Hepatic stellate cell (primary cell): ENCODE measurements at places on chromosomes 1 and 21.

GRCh38 chr1:200837931-200838571 is 34.7 kb upstream of the GPR25 start:
- DNase-seq: no peak

DNA sequence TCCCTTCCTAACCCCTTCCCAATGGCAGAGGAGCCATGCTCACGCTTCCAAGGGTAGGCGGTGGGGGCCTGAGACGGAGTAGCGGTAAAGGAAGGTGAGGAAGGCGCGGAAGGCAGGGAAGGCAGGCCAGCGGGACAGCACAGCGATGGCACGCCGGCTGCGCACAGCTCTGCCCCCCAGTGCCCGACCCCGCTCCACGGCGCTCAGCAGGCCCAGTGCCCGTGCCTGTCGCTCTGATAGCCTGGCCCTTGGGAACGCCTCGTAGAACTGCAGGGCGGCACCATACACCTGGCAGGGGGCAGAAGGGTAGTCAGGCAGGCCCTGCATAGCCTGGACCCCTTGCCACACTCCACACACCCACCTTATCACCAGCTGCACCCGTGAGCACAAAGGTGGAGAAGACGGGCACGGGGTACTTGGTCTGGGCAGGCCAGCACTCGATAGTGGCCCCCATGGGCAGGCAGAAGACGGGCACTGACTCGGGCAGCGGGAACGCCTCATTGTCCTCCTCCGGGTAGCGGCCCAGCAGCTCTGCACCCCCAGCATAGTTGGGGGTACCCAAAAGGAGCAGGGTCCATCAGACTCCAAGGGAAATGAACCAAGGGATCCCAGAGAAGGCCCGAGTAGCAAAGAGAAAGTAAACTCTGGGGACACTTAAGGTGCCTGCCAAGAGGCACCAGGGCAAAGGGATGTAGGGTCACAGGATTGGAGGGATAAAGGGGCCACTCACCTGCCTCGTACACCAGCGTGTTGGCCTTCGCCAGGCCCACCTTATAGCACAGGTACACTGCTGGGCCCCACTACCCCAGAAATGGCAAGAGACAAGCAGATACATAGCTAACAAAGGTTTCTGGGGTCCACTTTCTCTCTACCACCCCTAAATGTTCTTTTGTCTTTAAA is 4.4 kb downstream of the DENND4B start:
- no peak for DNase-seq

- DNase-seq: no peak
Observed at GRCh38 chr1:7109901-7110300, 324.6 kb downstream of the CAMTA1 start.

DNA sequence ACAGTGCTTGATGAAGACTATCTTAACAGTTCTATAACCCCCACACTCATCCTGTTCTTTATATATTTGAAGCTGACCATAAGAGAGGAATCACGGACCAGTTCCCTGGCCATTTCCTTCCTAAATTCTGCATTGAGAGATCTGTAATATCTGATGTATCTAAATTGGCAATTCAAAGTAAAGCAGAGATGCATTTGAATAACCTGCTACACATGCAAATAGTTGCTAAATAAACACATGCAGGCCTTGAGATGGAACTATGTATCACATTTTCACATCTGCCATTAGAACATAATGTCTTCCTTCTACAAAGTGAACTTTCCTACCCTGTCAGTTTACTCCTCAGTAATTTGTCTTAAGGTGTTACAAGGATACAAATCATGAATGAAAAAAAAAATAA is 20.4 kb upstream of the PGBD2 start:
- DNase-seq: no peak

DNA sequence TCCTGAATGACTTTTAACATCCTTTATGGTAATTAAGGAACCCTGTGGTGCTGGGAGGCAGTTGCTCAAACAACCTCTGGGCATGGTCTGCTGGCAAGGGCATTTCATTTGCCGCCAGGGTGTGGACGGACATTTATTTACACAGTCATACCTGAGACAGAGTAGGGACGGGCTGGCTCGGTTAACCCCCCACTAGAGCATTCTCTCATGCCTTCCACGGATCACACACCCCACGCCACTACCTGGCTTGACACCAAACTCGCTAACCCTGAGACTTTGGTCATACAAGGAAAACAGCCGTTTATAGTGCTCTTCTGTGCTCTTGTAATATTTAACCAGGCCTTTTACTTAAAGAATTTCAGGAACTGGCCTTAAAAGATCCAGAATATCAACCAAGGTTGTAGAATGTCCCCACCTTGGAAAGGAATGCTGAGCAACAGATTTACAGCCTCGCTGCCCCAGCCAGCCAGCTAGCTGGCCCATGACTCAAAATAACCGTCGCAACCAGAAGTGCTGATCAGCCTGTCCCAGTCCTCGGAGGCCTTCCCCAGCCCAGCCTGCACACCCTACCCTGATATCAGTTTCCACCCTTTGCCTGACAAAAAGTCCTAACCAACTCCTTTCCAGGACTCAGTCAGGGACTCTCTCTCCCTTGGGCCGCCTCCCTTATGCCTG is 6.5 kb upstream of the PDXK start:
- DNase-seq: no peak

- peak; percentile 85 for DNase-seq
Observed at GRCh38 chr1:9235096-9235459, 504 bp downstream of the H6PD start.

- no peak for DNase-seq
Observed at GRCh38 chr1:160864173-160864572, 1.5 kb upstream of the CD244 start.

DNA sequence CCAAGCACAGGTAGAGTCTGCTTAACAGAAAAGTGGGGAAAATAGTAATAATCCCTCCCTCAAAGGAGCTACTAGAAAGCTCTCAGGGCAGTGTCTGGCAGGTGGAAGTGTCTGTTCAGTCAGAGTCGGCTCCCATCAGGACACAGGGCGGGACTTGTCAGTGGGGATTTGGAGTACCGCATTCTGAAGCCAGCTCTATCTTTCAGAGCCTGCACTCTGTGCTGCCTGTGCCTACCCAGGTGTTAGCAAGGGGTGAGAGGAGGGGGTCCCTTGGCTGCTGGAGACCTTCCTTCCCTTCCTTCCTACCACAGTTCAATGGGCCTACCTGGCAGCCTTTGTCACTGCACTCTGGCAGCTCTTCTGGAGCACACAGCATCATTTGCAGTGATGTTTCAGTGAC is 615.5 kb downstream of the AJAP1 start:
- DNase-seq: no peak

- no peak for DNase-seq
Observed at GRCh38 chr1:214859647-214860046, 222.9 kb upstream of the KCNK2 start.

- DNase-seq: no peak
Observed at GRCh38 chr1:29860681-29861080, 624.4 kb downstream of the PTPRU start.

GRCh38 chr1:200628223-200628881 is 7.8 kb upstream of the KIF14 start:
- DNase-seq: no peak

DNA sequence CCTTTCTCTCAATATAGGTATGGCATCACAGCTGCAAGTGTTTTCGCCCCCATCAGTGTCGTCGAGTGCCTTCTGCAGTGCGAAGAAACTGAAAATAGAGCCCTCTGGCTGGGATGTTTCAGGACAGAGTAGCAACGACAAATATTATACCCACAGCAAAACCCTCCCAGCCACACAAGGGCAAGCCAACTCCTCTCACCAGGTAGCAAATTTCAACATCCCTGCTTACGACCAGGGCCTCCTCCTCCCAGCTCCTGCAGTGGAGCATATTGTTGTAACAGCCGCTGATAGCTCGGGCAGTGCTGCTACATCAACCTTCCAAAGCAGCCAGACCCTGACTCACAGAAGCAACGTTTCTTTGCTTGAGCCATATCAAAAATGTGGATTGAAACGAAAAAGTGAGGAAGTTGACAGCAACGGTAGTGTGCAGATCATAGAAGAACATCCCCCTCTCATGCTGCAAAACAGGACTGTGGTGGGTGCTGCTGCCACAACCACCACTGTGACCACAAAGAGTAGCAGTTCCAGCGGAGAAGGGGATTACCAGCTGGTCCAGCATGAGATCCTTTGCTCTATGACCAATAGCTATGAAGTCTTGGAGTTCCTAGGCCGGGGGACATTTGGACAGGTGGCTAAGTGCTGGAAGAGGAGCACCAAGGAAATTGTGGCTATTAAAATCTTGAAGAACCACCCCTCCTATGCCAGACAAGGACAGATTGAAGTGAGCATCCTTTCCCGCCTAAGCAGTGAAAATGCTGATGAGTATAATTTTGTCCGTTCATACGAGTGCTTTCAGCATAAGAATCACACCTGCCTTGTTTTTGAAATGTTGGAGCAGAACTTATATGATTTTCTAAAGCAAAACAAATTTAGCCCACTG is 11.5 kb downstream of the HIPK1 start:
- no peak for DNase-seq

DNA sequence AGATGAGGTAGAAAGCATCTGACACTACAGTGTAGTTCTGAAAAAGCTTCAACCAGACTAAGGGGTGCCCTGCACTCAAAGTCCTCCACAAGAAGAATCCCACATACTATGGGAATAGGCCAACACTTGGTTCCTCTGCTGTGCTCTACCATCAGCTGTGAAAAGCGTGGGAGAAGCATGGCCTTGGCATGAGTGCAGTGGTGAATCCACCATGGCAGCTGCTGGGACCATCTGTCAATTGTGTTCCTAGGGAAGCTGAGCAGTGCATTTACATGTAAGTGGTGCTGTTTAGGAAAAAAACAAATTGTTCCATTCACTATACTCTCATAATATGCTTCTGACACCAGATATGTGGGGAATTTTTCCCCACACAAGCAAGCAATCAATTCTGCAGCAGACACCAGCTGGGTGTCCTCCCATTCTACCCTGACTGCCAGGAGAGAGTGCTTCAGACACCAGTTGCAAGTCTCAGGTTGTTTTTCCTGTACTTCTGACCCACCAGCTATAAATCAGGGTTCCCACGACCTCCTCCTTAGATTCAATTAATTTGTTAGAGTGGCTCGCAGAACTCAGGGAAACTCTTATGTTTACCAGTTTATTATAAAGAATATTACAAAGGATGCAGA is 230.8 kb upstream of the CHRM3 start:
- DNase-seq: no peak

- DNase-seq: no peak
Observed at GRCh38 chr1:119081267-119081666, 59.2 kb downstream of the WARS2 start.

DNA sequence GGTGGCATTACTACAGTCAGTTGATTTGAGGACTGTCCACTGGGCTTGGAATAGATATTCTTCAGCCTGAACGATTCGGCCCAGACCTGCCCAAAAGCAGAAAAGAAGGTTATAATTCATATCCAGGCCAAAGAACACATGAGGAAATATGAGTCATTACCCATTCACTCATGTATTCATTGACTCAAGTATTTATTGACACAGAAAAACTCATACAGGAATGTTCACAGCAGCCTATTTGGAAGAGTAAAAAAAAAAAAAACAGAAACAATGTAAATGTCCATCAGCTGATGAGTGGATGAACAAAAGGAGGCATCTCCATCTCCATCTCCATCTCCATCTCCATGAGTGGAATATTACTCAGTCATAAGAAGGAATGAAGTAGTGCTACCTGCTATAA is 15.9 kb downstream of the ZMYND12 start:
- peak; percentile 51 for DNase-seq

- DNase-seq: no peak
Observed at GRCh38 chr1:92927870-92928269, 33.4 kb downstream of the DIPK1A start.

- DNase-seq: no peak
Observed at GRCh38 chr1:46801323-46802055, 2.6 kb downstream of the CYP4B1 start.

DNA sequence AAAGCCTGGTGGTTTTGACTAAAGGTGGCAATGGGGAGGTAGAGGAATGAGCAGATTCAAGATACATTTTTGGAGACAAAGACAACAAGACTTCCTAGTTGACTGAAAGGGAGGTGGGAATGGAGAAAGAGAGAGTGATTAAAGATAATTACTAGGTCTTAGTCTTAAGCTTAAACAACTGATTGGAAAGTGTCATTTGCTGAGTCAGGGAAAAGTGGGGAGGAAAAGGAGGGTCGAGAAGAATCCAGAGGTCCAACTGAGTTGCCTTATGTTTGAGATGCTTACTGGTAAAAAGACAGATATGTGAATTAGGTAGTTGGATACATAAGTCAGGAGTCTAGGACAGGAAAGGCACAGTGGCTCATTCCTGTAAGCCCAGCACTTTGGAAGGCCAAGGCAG is 179.3 kb downstream of the RGS7 start:
- no peak for DNase-seq

DNA sequence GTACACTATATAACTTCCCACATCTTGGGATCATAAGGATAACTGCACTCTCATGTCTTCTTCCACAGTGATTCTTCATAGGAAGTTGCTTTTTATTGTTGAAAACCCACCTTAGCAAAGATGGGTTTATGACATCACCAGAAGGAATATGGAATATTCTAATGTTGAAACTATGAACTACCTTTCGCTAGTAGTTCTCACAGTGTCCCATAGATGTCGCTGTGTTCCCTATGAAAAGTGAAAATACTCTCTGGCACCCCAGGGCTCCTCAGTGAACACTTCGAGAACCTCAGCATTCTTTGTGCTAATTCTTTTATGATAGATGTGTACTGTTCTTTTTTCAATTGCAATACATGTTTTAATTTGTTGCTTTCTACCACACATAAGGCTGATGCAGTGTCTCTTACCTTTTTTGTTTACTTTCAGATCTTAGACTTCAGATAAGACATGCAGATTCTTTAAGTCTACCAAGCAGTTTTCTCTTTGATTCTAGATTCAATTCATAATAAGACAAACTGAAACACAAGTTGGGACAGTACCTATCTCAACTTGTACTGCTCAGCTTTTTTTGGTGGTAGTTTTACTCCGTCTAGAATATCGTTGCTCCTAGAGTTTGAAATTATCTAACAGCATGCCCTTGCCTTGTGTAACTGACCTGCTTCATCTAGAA is 90.8 kb downstream of the GTF2B start:
- peak; percentile 11 for DNase-seq

GRCh38 chr1:171107969-171108368 is 17.3 kb downstream of the FMO3 start:
- no peak for DNase-seq

- DNase-seq: no peak
Observed at GRCh38 chr1:221294242-221294641, 415.0 kb downstream of the HLX start.

- no peak for DNase-seq
Observed at GRCh38 chr1:241351841-241352240, 5.2 kb downstream of the RGS7 start.

DNA sequence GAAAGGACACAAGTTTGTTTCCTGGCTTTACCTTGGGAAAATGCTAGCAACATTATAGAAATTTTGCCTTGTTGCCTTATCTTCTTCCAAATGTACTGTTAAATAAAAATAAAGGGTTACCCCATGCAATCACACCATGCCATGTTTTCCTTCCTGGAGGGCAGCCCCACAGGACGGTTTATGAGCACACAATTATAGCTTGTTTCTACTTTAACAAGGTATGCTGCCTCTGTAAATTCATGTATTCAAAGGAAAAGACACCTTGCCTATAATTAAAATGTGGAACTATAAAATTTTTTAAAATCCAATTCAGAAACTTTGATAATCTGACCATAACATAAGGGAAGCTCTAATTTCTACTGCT is 63.4 kb downstream of the CAPN2 start:
- DNase-seq: no peak
